ENCODE measurements at places on chromosomes 7 and 10. TPM values are rescaled to one million over a fixed set of nuclear protein-coding genes. Genes with fewer than 3 reads are reported as not detected.

GRCh38 chr10:14016931-14017333 lies 313.8 kb downstream of the FRMD4A start:
- no peak for DNase-seq

DNA sequence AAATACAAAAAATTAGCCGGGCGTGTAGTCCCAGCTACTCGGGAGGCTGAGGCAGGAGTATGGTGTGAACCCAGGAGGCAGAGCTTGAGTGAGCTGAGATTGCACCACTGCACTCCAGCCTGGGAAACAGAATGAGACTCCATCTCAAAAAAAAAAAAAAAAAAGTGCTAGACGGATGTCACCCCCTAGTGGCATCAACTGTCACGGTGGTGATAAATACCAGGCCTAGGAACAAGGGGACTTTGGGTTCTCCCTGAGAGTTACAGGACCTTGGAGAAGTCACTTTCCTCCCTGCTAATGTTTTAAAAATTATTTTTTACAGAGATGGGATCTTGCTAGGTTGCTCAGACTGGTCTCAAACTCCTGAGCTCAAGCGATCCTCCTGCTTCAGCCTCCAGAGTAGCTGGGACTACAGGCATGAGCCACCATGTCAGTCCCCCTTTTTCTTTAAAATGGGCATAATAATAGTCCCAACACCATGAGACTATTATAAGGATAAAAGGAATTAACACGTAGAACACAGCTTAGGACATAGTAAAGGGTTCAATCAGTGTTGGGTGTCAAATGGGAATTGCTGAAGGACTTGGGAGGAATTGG lies 2.6 kb upstream of the TMEM130 start:
- peak; percentile 57 for DNase-seq

The BMPER gene
- polyA plus RNA-seq, result not detected

The REPIN1 gene
- polyA plus RNA-seq, result 69.9 TPM

DNA sequence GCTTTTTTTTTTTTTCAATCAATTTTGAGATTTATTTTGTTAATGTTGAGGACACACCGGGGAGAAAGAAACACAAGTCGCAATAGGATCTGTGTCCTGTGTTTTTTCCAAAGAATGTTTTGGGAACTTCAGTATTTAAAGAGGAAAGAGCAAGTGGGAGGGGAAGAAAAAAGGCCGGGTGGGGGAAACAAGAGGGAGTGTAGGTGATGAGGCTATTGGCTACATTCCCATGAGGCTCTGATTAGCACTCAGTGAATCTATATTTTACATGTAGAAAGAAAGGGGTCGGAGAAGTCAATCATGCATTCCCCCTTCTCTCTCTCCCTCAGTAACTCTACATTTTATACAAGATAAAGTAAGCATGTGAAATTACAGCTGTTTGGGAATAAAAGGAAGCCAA lies 4.1 kb downstream of the ZNF680 start:
- DNase-seq, result no peak

Measured in HepG2 (cell line).